RPMI7951 (cell line): ENCODE measurements at places on chromosomes 3 and 15.

DNA sequence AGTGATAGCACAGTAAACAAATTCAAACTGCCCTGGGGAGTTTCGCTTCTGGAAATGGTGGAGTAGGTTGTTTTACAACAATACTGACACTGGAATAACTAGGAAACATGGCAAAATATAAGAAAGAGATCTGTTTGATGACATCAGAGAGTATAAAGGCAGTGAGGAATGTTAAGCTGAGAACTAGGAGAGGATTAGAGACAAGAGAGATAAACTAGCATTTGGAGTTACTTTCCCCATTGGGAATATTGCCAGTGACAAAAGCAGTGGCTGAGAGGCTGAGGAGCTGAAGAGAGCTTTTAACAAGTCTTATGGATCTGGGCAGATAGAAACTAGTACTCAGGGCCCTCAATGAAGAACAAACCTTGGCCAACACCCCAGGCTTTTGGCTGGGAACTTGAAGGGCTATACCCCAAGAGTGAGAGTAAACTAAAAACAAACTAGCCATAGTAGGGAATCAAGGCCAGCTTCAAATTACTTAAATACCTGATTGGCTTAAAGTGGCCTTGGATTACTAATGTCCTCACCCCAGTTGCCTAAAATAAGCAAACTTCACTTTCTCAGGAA is 280.4 kb downstream of the KLF13 start:
- DNase-seq, result no peak

GRCh38 chr15:78083687-78084448 is 6.4 kb upstream of the TBC1D2B start:
- DNase-seq, result no peak

DNA sequence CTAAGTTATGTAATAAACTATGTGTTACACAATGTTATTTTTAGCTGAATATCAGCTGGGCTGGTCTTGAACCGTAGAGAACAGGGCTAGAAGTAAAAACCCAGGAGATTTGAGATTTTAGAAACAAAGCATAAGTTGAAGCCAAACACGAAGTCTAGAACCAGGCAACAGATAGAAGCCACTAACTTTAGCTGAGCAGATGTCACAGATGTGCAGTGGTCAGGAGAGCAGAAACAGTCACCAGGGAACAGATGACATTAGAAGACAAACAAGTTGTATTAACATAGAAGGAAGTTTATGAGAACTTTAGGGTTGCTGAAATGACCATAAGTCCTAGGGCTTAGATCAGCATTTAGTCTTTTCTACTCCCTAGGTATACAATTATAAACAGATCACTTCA is 731.0 kb downstream of the ZNF385D start:
- DNase-seq, result no peak

DNA sequence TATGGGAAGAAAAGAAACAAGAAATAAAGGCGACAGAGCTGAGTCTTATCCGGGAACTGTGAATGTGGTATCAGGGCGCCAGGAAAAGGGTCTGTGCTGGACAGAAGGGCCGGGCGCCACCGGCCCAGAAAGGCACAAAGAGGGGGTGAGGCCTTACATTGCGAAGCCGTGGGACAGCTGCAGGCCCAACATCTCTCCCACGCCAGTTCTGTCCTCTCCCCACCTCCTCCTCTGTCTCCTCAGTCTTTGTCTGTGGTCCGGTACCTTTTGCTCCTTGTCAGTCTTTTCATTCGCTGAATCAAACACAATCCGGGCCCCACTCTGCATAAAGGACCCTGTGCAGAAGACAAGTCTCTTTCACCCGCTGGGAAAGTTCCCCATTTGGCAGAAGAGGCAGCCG is 81.8 kb downstream of the LRIG1 start:
- DNase-seq, result no peak

- no peak for DNase-seq
These were observed 133.5 kb upstream of the ZPLD1 start for GRCh38 chr3:102301155-102301880.

GRCh38 chr15:77085297-77085696 is 14.4 kb upstream of the TSPAN3 start:
- peak; percentile 72 for DNase-seq

- peak; percentile 35 for DNase-seq
These were observed 38.2 kb upstream of the FAM174B start for GRCh38 chr15:92693691-92694331.

DNA sequence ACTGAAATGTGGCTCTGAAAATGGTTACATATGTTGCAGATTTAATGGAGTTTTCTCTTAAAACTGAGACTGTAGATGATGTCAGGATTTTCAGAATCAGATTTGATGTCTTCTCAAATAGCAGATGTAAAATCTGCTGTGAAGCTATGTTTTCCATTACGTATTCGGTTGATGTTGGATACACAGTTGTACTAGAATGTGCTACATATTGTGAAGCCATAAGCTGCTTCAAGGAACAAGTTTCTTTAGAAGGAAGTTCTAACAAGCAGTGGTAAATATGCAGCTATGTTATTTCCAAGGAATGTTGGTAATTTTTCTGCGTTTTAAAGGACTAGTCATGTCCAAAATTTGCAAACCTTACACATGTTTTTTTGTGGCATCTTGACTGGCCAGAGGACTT is 197.7 kb downstream of the RBMS3 start:
- DNase-seq, result no peak

GRCh38 chr3:45870099-45870498 is 16.2 kb upstream of the CCR9 start:
- DNase-seq, result no peak

DNA sequence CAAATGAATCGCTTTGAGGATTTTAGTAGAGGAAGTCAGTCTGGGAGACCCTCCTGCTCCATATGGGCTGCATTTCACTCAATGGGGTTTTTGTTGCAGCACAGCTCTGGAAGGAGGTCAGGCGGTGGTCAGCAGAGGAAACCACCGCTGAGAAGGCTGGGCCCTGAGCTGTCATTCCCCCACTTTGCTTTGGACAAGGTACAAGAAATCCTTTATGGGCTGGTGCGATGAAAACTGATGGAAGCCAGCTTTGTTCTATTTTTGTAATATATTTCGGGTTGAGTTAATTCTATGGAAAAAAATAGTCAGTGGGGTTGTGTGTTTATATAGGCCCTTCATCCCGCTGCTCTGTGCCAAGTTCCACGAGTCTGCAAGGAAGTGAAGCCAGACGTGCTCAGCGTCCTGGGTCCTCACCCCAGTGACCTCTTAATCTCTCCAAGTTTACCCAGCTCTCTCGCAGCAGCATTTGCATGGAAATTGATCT is 157.1 kb upstream of the TMC3 start:
- peak; percentile 54 for DNase-seq

GRCh38 chr3:171239757-171240503 is 213.4 kb upstream of the SLC2A2 start:
- DNase-seq, result no peak

- no peak for DNase-seq
These were observed 47.3 kb downstream of the CLDN11 start for GRCh38 chr3:170465955-170466354.

- DNase-seq, result peak; percentile 69
These were observed 354.2 kb upstream of the IL12A start for GRCh38 chr3:159634483-159634882.

DNA sequence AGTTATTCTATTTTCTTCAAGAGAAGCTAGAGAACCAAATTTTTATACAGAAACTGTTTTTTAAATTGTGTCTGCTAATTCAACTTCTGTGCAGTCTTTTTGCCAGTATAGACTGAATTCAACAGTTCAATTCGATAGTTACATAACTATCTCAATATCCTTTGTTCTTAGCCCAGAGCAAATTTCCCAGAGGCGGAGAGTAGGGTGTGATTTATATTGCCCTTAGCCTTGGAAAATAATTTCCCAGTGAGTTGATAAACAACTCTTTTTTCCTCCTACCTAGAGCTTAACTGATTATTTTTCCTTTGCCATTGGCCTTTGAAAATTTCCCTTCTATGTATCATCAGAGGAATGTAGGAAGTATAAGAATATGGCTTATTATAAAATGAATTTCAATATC is 420.5 kb downstream of the NSUN3 start:
- DNase-seq, result no peak

GRCh38 chr3:71784201-71784913 is 591 bp downstream of the PROK2 start:
- DNase-seq, result no peak

GRCh38 chr3:170999737-171000242 is 26.7 kb downstream of the SLC2A2 start:
- peak; percentile 89 for DNase-seq

DNA sequence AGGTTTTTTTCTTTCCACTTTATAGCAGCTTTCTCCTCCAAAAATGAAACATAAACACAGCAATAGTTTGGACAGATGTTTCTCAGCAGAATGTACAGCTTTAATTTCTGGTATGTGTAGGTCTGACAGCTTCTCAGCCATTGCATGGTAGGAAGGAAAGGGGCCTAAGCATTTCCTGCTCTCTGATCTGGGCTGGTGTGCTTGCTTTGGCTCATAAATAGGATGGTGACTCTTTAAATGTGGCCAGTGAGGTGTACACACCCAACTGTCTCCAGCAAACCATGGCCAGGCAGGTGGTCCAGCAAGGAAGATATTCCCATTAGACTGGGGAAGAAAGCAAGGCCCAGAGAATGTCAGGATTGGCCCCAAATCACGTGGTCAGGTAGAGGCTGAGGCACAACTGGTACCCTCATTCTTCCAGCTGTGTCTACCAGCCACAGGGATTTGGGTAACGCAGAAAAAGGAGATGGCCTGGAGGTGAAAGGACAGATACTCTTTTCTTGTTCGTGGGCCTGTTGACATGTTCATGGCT is 52.1 kb downstream of the ITGA11 start:
- no peak for DNase-seq

- peak; percentile 27 for DNase-seq
These were observed 4.9 kb upstream of the PAK6 start for GRCh38 chr15:40233727-40234577.

DNA sequence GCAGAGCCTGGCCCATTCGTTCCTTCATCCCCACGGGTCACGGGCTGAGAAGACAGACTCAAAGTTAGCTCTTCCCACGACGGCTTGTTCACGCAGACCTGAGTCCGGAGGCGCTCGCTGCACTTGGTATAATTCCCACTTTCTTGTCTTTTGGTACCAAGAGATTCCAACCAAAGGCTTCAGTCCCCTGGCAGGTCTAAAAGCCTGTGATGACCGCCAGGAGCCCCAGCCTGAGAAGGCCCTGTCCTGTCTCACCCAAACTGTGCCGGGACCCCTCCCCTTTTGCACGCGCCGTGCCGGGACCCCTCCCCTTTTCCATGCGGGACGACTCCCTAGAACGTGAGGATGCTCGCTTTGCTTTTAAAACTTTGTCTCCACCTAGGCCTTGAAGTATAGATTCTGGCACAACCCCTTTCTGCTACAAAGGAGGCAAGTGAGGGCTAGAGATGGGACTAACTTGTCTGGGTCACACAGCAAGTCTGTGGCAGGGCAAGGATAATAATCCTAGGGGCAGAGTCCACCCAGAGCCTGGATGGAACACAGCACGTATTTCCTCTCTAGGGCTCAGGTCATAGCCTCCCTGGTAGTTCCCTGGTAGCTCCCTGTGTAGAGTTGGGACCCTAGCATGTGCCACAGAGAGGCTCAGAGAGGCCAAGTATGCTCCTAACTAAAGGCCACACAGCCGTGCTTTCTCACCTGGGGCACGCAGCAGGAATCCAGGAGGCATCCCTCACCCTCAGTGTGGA is 211.3 kb downstream of the XXYLT1 start:
- no peak for DNase-seq

DNA sequence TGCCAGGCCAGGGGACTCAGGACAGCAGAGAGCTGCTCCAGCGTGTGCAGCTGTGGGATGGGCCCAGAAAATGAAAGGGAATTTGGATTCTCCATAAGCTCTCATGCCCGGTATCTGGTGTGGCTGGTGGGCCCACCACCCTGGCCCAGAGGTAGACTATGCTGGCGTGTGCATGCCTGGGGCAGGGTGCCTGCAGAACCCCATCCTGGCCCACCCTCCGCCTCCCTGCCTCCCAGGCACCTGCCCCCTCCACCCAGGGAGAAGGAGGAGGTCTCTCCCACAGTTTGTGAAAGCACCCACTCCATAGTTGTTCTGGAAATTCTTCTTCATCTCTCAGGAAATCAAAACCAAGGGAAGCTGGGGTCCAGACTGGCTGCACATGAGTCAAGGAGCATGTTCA is 112.9 kb downstream of the ADCY5 start:
- no peak for DNase-seq

DNA sequence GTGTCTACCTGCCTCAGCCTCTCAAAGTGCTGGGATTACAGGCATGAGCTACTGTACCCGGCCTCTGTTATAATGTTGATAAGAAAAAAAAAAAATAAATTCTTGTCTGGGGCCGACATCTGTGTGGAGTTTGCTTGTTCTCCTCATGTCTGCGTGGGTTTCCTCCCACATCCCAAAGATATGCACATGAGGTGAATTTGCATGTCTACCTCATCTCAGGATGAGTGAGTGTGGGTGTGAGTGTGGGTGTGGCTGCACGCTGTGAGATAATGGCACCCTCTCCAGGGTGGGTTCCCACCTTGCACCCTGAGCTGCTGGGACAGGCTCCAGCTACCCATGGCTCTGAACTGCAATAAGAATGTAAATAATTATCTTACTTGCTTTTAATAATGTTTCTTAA is 25.9 kb upstream of the UACA start:
- no peak for DNase-seq

DNA sequence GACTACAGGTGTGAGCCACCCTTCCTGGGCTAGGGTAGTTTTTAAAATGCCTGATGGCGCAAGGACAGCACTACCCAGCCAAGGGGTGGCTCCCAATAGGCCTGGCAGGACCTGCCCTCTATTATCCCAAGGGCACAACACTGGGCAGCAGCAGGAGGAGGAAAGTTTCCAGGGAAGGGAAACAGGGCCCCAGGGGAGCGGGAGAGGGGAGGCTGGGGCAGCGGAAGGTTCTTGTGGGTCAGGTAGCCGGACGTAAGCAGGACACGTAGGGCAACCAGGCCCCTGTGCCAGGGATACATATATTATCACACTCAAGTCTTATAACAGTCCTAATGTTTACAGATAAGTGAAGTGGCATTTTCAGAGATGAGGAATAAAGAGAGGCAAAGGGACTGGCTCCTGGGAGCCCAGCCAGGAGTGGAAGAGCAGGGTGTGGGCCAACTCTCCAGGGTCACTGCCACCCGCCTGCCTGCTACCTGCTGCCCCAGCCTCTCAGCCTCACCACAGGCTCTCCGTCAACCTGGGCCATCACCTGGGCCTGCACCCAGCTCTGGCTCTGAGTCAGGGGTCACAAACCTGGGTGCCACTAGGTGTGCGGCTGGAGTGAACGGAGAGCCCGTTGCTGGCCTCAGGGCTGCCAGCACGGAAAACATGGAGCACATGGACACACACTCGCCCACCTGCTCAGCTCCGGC is 73.2 kb upstream of the SNRPA1 start:
- no peak for DNase-seq

GRCh38 chr3:47613722-47614121 is 35.1 kb upstream of the CSPG5 start:
- no peak for DNase-seq

GRCh38 chr15:31792611-31793199 is 237.6 kb upstream of the CHRNA7 start:
- DNase-seq, result no peak

GRCh38 chr15:96416934-96417759 is 86.6 kb downstream of the NR2F2 start:
- peak; percentile 8 for DNase-seq

GRCh38 chr15:74214324-74215021 is 11.9 kb upstream of the STRA6 start:
- no peak for DNase-seq

- no peak for DNase-seq
These were observed 515.3 kb downstream of the SOX2 start for GRCh38 chr3:182226995-182227394.

- DNase-seq, result peak; percentile 25
These were observed 457.1 kb downstream of the SQOR start for GRCh38 chr15:46091860-46092450.

GRCh38 chr3:175743733-175744400 is 884.7 kb downstream of the NAALADL2 start:
- no peak for DNase-seq
